Activated effector memory CD4-positive, alpha-beta T cell treated with Interleukin-2 at 50 U/mL for 16 hours (primary cell): ENCODE measurements at places on chromosomes 12 and 14.

- DNase-seq, result no peak
Measured at GRCh38 chr12:1107669-1108068, 116.6 kb downstream of the ERC1 start.

DNA sequence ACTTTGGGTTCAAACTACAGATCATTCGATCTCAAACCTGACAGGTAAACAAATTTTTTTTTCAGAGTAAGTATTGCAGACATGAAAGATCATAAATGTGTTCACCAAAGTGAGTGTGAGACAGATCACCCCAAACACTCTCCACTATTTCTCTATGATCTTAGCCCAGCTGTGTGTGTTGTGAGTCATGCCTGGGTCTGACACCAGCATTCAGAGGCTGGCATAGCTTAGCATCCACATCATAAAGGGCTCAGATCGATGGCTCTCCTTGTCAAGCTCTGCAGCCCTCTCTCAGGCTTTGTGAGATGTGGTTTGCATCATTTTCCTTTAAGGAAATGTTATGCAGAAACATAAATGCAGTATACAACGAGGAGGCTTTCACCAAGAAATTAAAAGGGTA lies 164.9 kb downstream of the ETV6 start:
- no peak for DNase-seq

DNA sequence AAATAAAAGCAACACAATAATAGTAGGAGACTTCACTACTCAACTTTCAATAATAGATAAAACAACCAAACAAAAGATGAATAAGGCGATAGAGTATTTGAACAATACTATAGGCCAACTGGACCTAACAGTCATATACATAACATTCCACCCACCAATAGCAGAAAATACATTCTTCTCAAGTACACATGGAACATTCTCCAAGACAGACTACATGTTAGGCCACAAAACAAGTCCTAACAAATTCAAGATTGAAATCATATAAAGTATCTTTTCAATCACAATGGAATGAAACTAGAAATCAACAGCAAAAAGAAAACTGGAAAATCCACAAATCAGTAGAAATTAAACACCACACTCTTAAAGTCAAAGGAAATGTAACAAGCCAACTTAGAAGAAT lies 28.8 kb downstream of the RAD52 start:
- DNase-seq, result no peak

DNA sequence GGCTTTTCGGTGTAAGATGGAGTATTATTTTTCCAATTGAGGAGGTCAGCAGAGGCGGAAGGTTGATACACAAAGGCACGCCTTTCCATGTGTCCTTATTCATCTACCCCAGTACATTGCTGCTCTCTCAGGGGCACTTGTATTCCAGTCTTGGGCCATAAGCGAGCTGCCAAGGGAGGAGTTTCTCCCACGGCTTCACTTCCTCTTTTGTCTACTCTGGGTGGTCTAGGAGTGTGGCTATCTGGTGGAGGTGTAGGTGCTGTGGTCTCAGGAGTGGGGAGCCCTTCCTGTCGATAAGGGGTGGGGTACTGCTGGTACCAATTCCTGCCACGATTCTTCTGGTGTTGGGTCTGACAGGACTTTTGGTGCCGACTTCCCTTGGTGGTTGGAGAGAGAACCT lies 73.4 kb downstream of the GAS2L3 start:
- DNase-seq, result no peak

- no peak for DNase-seq
Measured at GRCh38 chr12:107467716-107468115, 217.9 kb upstream of the PWP1 start.

GRCh38 chr14:29587046-29587445 lies 340.6 kb downstream of the PRKD1 start:
- DNase-seq, result no peak

DNA sequence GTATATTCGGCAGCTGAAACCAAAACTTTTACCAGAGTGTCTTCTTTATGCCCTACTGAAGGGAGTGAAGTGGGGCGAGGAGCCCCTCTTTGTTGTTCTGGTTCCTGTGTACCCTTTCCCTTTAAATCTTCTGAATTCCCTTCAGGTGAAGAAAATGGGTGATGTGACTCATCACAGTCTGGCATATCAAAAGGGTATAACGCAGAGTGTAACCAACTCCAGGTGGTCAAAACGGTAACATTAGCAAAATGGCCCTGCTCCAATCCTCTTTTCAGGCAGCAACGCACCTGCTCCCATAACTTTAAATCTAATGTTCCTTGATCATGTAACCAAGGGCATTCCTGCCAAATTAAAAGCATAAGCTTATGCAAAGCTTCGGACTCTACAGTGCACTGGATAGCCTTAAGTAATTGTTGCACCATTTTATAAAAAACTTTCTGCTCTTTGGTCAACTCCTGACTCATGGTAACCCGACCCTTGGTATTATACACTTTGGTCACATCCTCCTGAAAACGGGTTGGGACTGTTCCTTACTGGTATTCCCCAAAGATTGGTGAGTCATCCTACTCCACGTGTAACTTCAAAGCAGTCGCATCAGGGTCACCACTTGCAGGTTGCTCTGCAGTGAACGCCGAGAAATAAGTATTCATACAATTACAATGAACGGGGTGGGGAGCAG lies 83.1 kb downstream of the KCNMB4 start:
- DNase-seq, result no peak

DNA sequence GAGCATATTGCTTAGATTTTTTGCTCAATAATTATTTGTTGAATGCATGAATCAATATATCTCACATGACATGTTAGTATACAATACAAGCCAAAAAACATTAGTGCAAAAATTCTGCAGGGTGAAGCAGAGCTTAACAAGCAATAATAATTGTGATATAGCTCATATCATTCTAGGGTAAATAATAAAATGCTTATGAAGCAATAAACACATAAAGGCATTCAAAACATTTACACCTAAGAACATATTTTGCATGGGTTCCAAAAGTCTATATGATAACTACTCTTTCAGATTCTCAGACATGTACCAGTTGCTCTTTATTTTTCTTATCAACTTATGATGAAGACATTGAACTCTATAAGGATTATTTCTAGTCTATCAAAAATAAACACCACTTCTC lies 886.2 kb downstream of the TRHDE start:
- no peak for DNase-seq

GRCh38 chr14:22448035-22448904 lies 140.8 kb downstream of the DAD1 start:
- DNase-seq, result no peak

DNA sequence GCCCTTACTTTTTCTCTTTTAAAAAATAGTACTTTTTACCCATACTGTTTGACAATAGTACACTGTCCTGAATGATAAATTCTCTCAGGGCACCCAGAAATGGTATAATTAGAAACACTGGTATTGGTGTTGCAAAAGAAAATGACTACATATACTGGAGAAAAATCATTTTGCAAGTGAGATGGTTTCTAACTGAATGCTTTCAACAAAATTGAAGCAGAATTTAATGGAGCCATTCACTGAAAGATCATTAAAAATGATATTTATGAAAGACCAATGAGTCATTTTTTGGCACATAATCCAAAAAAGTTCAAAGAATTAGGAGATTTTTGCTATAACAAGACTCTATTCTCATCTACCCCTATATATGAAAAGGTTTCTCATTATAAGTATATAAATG lies 68.8 kb downstream of the TMTC1 start:
- no peak for DNase-seq

- DNase-seq, result no peak
Measured at GRCh38 chr14:104772707-104773504, 20.0 kb downstream of the SIVA1 start.

DNA sequence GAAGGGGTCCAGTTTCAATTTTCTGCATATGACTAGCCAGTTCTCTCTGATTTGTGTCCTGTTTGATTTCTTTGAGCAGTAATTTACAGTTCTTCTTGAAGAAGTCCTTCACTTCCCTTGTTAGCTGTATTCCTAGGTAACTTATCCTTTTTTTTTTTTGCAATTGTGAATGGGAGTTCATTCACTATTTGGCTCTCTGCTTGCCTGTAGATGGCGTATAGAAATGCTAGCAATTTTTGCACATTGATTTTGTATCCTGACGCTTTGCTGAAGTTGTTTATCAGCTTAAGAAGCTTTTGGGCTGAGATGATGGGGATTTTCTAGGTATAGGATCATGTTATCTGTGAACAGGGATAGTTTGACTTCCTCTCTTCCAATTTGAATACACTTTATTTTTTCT lies 77.6 kb upstream of the NID2 start:
- DNase-seq, result no peak

DNA sequence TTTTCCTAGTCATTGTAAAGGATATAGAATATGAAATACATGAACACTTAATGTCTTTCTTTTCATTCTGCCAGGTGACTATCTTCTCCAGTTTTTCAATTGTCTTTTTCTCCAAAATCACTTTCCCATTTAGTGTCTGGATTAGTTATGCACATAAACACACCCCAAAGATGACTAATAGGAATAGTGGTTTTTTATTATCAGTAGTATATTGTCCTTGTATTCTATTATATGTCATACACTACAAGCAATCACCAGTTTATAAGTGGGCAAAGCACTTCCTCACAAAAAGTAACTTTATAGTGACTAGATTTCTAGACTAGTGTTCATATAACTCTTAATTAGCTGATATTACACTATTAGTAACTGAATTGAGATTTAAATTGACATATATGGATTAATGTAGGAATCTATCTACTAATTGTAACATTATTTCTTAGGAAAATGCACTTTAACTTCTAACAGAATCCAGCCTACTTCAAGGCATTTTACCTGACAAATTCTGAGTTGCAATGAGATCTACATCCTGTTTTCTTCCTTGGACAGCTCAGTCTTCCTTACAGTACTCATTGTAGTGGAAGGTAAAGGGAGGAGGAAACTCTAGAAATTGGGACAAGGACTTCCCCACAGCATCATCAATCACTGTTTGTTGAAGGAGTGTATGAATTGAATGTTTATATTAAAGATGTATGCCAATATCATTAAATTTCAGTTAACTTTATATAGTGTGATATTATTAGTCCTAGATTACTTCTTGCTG lies 186.1 kb upstream of the GARIN2 start:
- DNase-seq, result no peak

DNA sequence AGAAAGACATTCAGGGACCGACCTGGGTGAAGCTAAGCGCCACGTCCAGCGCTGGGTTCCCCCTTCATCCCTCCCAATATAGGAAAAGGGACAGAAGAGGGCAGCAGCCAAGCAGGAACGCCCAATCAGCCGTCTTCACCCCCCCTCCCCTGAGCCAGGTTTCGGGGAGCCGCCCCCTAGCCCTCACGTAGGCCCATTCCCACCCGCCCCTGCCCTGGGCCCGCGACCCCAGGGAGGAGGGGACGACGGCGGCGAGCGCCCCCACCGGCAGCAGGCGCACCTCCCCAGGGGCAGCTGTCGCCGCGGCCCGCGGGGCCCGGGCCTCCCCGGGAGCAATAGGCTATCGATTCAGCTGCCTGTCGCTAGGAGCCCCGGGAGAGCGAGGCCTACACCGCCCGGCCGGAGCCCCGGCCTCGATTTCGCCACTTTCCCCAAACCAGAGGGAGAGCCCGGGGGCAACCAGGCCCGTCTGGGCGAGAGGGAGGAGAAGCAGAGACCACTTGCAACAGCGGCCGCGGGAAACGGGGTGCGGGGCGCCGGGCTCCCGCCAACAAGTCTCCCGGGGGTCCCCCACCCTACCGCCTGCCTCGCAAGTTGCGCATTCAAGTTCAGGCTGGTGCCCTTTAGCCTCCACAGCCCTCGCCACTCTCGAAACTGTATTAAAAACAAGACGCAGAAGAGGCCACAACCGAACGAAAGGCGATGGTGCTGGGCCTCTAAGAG lies 1.3 kb downstream of the DCAF5 start:
- DNase-seq, result peak; percentile 67

DNA sequence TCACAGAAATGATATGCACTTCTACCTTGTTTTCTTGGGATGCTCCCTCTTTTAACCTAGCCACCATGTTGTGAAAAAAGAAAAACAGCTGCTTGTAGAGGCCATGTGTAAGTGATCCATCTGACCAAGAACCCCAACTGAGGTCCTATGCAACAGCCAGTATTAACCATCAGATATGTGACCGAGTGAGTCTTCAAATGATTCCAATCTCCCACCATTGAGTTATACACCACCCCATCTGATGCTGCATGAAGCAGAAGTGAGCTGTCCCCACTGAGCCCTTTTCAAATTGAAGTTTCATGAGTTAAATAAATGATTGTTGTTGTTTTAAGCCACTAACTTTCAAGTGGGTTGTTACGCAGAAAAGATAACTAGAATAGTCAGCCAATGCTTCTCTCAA lies 20.6 kb upstream of the USP15 start:
- DNase-seq, result no peak

- no peak for DNase-seq
Measured at GRCh38 chr14:26282578-26282977, 315.3 kb downstream of the NOVA1 start.

DNA sequence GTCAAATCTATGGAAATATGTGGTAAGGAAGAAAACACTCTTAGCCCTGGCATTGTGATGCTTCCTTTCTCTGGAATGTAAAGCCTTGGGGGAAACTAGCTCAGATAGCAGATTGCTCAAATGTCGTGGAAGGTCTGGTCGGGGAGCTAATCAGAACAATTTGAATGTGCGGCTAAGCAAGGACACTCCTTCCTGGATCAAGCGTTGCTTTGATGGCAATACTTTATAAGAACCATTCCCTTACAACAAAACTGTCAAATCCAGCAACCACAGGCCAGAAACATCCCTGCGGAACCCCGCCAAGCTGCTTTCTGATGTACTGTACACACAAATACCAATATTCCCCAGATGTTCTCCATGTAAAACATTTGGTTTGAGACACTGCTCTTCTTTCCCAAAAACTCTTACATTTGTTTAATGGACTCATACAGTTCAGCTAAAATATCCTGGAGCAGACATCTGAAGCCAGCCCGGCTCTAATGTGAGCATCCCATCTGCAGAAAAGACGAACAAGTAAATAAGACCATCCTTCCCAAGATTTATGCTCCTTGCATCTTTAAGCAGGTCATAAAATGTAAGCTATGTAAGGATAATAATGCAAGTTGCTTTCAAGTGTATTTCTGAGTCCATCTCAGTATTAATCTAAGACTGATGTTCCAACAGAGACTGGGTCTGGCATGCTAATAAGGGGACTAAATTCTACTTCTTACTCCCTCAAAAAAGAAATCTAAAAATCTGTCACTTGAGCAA lies 20.2 kb downstream of the NUAK1 start:
- no peak for DNase-seq

GRCh38 chr12:1962051-1963020 lies 41.9 kb downstream of the DCP1B start:
- no peak for DNase-seq
